AG10803 (cell line): ENCODE measurements at places on chromosomes 13 and 19.

DNA sequence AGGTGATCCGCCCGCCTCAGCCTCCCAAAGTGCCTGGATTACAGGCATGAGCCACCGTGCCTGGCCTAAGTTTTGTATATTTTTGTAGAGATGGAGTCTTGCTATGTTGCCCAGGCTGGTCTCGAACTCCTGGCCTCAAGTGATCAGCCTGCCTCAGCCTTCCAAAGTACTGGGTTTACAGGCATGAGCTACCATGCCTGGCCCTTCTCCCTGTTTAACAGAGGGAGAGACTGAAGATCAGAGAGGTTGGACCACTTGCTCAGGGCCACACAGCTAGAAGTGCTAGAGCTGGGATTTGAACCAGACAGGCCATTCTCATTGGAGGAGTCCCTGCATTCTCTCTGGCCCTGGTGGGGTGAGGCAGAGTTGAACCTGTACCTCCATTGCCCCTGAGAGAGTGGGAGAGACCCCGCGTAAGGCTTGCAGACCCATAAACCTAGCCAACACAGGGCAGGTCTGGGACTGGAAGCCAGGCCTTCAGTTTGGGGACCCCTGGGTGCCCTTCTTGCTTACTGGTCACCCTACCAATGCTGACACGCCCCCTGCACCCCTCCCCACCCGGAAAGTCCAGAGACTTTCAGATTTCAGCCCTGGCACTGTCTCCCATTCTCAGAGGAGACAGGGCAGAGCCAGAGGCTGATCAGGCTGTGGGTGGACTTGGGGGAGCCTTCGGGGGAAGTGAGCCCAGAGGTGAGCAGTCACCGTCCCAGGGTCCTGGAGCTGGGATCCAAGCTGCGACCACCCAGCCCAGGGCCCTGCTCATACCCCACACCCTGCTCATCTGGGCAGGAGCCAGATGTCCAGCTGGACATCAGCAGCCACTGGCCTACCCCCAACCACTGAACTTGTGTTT is 13.3 kb downstream of the TTYH1 start:
- DNase-seq, result no peak

DNA sequence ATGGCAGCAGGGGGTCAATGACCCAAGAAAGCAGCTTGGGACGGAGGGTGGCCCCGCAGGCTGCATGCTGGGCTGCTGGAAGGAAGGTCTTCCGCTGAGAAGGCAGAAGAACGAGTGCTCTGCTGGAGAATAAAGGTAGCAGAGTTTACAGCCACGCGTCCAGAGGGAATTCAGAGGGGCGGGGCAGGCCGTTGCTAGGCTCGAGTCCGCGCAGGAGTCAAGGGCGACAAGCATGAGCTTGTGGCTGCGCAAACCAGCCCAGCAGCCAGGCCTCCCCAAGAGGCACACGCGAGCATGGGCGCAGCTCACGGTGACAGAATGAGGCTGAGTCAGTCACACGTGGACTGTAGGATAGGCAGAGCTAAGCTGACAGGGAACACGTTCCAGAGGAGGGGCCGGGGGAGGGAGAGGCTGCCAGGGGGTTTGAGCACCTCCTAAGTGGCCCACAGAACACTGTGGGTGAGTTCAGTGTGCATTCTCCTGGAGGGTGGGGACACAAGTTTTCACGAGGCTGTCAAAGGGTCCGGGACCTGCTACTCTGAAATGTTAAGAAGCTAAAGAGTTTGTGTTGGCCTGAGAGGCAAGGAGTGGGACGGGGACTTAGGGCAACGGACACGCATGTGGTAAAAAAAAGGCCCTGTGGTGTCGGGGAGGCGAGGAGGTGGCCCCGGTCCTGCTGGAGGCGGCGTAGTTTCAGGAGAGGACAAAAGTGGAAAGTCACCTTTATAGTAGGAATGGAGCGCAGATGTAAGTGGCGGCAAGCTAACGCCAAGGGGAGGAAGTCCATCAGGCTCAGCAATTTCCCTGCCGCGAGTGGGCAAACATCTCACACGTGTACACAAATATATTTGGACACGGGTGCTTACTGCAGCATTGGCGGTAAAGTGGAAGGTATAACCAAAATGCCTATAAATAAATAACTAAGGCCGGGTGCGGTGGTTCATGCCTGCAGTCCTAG is 17.7 kb downstream of the RFX2 start:
- peak; percentile 91 for DNase-seq

DNA sequence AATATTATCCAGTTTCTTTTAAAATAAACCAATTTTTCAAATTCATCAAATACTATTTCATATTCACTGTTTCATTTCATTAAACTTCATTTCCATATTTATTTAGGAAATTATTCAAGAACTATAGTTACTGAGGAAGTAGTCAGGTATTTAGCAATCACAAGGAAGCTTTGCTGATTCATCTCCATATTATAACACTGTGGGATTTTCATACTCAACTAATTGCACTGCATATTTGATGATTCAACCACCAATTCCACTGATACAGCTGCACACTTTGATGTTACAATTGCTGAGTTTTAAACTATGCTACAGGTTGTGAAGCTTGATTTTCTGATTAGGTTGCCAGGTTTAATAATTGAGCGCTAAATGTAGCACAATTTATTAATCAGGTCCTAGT is 556.8 kb upstream of the SLITRK1 start:
- peak; percentile 58 for DNase-seq

- DNase-seq, result no peak
Observed at GRCh38 chr13:111184458-111185401, 69.6 kb downstream of the ARHGEF7 start.

DNA sequence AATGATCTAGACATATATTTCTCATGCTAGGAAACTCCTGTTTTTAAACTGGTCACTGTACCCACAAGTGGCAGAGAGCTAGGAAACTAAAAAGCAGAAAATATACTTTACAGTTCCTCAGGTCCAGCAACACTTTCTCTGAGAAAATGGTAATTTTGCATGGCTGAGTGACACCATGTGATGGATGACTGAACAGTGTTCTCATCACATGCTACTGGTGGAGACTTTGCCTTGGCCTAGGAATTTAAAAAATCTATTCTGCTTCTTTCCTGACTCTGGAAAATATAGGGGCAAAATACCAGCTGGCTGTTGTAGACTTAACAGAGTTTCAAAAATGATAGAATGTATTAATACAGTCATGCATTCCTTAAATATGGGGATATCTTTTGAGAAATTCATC is 50.0 kb downstream of the LATS2 start:
- DNase-seq, result peak; percentile 63

DNA sequence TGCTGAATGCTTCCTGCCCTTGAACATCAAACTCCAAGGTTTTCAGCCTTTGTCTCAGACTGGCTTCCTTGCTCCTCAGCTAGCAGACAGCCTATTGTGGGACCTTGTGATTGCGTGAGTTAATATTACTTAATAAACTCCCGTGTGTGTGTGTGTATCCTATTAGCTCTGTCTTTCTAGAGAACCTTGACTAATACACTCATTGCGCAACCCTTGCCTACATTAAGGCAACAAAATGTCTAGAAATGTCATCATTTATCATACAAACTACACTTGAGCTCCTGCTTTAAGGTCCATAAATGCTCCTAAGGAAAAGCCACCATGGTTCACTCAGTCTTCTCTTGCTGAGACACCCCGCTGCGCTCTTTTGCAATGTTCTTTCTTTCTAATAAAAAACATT is 2861.0 kb downstream of the PCDH9 start:
- DNase-seq, result no peak

DNA sequence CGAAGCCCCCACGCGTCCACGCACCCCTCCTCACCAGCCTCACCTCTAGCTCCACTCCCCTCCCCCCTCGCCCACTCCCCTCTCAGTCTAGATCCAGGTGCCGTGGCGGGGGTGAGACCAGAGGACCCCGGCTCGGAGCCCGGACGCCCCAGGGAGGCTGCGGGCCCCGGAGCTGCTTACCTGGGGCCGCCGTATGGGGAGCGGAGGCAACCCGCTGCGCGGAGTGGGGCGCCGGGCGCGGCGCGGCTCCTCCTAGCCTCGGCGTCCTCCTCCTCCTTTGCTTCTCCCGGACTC is 353 bp downstream of the ENOX1 start:
- DNase-seq, result no peak

- DNase-seq, result peak; percentile 28
Observed at GRCh38 chr13:30308548-30308947, 1.2 kb upstream of the KATNAL1 start.

GRCh38 chr19:16048583-16048982 is 27.7 kb upstream of the TPM4 start:
- DNase-seq, result no peak

DNA sequence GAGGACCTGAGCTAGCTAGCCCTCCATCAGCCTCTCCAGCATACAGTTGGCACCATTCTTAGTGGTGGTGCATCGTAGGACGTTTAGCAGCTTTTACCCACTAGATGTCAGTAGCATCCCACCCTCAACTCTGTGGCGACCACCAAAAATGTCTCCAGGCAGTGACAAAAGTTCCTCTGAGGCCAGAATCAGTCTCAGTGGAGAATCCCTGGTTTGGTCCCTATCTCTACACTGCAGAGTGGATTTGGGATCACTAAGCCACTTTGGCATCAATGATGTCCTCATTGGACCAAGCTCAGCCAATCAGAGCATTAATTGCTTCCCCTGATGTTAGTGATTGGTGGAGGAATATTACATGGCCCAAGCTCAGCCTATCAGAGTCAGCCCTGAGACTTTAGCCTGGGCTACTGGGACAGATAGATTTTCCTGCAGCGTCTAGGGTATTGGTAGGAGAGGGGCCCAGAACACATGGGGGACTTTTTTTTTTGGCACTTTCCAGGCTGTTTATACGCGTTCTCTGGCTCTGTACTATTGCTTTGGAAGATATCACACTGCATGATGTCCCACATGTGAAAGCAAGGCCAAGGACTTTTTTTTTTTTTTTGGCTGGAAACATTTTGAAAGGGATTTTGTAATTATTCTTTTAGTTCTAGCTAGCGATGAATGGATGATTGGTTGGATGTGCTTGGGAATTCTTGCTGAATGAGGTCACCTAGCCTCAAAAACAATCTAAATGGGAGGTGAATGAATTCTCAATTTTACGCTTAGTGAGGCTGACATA is 7.0 kb downstream of the TMEM221 start:
- DNase-seq, result peak; percentile 52

- DNase-seq, result no peak
Observed at GRCh38 chr19:18473003-18473705, 35.2 kb upstream of the ISYNA1 start.

DNA sequence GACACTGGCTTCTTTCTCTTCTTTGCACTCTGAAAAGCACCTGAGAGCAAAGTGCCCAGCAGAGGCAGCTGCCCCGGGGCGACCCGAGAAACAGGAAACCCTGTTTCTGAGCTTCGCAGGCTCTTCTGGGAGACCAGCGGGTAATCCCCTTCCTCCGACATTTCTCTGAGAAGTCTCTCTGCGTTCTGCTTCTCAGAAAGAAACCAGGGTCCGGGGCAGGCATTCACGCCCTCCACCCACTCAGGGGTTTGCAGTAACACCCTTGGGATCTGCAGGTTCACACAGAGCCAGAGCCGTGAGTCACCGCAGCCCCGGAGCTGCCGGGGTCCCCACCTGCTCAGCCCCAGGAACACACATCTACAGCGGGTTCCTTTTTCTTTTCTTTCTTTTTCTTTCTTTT is 86.0 kb downstream of the GADD45B start:
- DNase-seq, result no peak

- DNase-seq, result no peak
Observed at GRCh38 chr19:15417699-15418098, 1.1 kb downstream of the AKAP8L start.

GRCh38 chr19:31332096-31332495 is 17.1 kb downstream of the TSHZ3 start:
- peak; percentile 63 for DNase-seq
